ENCODE measurements at places on chromosomes 5 and 9. TPM values are rescaled to one million over a fixed set of nuclear protein-coding genes. Genes with fewer than 3 reads are reported as not detected.

Gene SLC34A3
- total RNA-seq = not detected

Gene CORO2A
- 2.7 TPM for total RNA-seq

Gene FOXE1
- not detected for total RNA-seq

Gene MTREX
- total RNA-seq = 63.2 TPM

Gene CDC25C
- not detected for total RNA-seq

Data from esophagus muscularis mucosa (tissue), 4 donors.